ENCODE measurements at places on chromosomes 11 and 22.

- no peak for DNase-seq
These were observed 31.8 kb upstream of the GPR83 start for GRCh38 chr11:94433049-94433448.

DNA sequence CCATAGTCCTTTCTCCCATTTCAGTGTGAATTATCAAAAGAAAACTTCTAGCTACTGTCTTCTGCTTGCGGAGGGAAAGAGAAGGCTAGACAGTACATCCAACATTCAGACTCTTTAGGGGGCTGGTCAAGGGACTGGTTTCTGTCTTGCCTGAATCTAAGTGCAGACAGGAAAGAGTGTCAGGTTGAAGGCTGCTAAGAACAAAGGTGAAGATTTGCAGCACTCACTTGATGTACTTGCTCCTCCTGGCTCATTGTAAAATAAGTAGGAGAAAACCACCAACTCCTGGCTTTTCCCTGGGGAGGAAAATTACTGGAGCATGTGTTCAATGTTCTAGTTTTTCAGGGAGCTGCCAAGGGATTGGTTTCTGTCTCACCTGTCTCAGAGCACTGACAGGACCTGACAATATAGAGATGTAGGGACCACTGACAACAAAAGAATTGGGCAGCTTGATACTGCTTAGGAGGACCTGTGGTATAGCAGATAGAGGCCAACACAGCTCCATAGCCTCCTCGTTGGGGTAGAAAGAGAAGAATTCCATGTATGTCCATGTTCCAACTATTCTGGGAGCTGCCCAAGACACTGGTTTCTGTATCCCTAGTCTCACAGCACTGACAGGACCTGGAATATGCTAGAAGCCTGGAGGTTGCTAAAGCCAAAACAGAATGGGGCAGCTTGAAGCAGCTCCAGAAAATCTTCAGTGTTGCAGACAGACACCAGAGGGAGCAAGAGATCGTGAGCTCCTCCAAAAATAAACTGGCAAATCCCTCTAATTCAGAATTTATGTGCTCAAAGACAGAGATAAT is 39.7 kb upstream of the MMP12 start:
- no peak for DNase-seq

- DNase-seq = no peak
These were observed 408.9 kb upstream of the CCDC90B start for GRCh38 chr11:83695046-83695445.

DNA sequence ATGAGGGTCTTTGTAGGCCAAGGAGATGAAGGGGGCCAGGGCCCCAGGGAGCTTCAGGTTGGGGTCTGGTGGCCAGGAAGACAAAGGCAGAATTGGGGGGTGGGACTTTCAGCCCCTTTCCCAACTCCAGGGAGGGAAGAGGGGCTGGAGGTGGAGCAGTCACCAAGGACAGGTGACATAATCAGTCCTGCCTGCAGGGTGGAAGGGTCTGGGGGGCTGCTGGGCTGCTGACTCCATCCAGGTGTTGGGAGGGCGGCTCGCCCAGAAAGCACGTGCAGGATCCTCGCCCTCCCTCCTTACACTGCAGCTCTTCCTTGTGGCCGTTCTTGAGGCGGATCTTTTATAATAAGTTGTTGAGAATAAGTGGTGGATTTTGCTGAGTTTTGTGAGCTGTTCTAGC is 1491.1 kb downstream of the TBC1D22A start:
- no peak for DNase-seq

- no peak for DNase-seq
These were observed 223.4 kb upstream of the PITPNB start for GRCh38 chr22:28142361-28142961.

GRCh38 chr11:120354068-120354467 is 17.9 kb downstream of the ARHGEF12 start:
- no peak for DNase-seq

DNA sequence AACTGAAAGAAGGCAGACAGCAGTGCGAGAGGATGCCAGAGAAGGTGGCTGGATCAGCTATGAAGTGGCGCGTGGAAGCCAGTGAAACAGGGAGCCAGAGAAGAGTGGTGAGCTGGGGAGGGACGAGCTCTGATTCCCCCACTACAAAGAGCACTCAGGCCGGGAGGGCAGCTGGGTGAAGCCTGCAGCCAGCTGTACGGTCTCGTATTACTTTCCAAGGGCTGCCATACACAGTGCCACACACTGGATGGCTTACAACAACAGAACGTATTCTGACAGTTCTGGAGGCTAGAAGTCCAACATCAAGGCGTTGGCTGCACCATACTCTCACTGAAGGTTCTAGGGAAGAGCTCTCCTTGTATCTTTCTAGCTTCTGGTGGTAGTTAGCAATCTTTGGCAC is 47.1 kb upstream of the WNT11 start:
- DNase-seq = no peak

DNA sequence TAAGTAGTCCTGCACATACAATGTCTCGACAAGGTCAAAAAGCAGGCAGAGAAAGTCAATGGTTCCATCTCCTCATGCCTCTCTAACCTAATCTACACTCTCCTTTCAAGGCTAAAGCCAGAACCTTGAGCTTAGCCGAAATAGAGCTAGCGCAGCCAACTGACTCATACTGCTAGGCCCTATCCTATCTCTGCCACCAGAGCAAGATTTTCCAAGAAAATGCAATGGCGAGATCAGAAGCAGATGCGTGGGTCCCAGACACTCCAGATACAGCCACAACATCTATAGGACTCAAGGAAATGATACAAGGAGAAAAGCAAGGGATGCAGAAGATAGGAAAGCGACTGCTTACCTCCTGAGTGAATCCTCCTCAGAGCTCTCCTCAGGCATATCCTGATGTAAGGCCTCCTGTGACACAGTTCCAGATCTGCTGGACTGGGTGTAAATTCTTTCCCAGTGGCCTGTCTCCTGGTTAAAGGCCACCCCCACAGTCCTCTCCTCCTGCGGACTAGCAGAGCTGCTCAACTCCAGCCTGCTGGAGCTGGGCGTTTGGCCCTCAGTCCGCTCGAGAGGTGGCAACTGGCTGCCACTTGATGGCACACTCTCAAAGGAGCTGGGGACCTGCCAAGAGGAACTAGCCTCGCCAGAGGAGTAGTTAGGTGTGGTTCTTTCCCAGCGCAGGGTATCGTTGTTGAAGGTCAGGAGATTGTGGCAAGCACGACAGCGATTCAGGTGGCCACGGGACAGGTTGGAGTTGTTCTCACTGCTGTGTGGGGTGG is 52.0 kb downstream of the AMBRA1 start:
- DNase-seq = no peak

- no peak for DNase-seq
These were observed 55.4 kb downstream of the LIF start for GRCh38 chr22:30191040-30191701.

DNA sequence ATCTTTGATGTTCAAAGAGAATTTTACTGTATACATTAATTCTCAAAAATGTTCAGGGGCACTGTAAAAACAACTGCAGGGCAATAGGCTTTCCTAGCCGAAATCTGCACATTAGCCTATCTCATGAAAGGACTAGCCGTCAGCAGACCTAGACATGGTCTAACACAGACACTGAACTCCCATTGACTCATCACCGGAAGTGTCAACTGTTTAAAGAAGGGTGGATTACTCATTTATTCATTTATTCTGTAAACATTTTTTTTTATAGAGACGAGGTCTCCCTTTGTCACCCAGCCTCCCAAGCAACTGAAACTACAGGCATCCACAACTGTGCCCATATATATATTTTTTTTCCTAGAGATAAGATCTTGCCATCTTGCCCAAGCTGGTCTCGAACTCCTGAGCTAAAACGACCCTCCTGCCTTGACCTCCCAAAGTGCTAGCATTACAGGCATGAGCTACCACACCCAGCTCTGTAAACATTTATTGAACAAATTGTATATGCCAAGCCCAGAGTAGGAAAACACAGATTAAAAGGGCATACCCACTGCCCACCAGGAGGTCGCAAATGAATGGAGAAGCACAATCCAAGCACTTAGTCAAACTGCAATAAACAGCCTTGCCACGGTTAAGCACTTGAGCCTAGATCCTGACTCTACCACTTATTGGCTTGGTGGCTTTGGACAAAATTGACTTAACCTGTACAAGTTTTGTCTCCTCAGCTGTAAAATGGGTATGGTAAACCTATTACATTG is 26.6 kb downstream of the RAB30 start:
- no peak for DNase-seq

DNA sequence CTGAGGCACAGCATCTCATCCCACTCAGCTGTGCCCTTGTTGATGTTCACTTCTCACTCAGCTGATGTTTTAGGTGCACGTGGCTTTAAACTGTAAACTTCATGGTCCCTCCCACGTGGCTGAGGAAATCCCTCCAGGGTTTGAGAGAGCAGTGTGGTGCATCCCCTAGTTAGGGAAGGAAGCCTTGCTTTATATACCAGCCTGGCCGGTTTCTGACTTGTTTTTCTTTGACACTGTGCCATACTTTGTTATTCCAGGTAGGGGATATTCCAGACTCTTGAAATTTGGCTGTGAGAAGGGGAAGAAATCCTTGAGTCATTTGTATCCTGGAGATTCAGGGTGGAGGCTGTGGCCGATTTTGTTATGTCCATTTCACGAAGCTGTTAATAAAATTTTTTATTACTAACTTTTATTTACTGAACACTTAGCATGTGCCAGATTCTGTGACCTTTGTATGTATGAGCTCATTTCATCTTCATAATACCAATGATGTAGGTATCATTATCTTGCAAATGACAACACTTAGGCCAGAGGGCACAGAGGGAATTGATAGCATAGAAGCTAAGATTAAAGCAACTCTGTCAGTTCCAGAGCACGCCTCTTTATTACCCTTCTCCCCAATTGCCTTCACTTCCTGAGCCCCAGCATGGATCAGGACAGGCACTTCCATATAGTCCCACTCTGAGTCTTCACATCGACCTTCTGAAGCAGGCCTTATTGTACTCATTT is 116.6 kb downstream of the NAV2 start:
- DNase-seq = no peak

DNA sequence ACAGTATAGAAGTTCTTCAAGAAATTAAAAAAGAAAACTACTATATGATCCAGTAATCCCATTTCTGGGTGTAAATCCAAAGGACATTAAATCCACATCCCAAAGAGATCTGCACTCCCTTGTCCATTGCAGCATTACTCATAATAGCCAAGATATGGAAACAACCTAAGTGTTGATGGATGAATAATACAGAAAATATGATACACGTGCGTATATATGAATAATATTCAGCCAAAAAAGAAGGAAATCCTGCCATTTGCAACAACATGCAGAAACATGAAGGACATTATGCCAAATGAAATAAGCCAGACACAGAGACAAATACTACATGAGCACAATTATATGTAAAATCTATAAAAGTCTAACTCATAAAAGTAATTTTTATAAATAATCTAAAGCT is 306.3 kb upstream of the ANO3 start:
- DNase-seq = no peak

DNA sequence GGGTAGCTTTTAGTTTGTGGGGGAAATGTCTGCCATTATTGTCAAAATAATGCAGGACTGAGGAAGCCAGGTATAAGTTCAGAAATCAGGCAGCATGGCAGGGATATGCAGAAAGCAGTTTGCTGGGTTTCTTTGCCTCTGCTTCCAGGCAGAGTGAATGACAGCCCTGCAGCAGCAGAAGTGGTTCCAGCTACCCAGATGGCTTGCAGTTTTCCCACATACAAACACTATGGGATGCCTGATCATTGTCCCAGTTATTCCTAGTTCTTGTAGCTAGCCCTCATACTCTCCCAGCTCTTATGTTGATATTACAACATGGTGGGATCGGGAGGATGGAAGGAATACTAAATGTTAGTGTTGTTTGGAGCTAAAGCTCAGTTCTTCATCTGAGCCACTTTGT is 2.8 kb upstream of the DIXDC1 start:
- DNase-seq = no peak

DNA sequence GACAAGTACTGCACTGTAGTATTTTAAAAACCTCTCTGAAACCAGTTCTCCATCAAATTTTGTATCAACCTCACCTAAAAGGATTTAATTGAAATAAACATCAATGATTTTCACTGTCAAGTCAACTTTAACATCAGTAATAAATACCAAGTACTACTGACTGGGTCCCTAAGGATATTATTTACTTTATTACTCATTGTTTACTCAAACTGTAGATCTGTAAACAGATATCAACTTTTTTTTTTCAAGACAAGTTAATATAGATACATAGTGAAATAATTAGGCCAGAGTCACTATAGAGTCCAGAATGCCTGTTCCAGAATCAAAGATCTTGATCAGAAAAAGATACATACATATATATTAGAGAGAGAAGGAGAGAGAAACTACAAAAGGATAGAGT is 1.6 kb downstream of the RNF141 start:
- no peak for DNase-seq

DNA sequence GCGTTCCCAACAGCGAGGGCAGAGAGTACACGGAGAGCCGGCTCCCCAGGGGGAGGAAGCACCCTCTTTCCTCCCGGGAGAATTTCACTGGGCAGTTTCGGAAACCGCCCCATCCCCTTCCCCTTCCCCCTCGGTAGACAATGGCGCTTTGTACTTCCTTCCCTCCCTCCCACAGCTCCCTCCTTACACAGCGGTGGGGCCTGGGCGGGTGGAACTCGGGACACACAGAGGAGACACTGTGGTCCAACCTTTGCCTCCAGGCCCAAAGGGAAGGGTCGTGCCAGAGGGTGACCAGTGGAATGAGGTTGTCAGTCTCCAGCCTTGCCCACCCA is 4.3 kb downstream of the SMTN start:
- DNase-seq = no peak

DNA sequence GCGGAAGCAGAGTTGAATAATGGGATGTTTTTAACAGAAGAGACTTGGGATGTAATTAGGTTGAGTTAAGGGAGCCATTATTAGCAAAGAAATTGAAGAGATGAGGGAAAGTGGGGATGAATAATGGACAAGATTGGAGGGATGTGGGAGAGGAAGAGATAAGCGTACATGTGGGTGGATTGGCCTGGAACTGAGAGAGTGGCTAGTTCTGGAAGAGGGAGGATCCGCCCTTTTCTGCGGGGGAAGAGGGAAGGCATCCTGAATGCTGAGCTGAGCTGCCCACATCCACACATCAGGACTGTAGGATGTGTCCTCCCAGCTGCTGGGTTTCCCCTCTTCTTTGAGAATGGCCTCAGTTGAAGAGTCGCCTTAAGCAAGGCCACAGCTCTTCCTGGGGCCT is 68.3 kb upstream of the CADM1 start:
- DNase-seq = no peak

DNA sequence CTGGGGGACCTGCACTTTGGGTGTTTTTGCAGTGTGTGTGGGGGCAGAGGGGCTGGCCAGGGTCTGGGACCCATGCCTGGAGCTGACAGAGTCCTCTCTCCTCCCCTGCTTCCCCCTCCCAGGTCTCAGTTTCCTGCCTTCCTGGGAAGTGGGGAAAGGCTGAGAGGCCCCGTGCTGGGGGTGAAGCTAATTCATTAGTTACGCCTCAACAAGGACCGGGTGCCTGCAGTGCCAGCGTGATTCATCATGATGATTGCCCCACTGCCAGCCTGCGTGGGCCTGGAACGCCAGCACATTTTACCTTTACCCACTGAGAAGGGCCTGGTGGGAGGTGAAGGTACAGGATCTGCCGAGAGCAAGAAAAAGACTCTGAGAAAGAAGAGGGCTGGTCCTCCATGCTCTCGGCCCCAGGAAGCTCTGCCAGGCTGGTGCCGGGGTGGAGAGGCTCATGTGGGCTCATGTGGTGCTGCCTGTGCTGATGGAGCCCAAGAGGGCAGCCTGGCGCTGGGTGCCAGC is 2.9 kb upstream of the LRRC10B start:
- no peak for DNase-seq

All from activated B cell treated with CpG ODN at 0.5 μM for 24 hours (primary cell).